ENCODE measurements at places on chromosomes 2 and 18.

DNA sequence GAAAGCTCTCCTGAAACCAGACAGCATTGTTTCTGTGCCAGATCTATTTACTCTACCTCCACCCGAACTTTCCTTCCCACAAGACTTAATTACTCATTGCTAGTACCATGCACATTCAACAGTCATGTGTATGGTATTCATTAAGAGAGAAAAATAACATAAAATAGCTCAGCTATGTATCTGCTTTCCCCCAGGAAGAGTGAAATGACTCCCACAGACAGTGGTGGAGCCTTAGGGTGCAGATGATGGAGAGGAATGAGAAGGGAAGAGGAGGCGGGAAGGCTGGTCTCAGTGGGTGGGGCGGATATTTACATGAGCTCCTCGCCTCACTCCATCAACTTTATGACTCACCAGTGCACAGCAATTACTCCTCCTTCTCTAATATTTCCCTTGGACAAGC is 724.5 kb downstream of the EPHA4 start:
- no peak for DNase-seq

DNA sequence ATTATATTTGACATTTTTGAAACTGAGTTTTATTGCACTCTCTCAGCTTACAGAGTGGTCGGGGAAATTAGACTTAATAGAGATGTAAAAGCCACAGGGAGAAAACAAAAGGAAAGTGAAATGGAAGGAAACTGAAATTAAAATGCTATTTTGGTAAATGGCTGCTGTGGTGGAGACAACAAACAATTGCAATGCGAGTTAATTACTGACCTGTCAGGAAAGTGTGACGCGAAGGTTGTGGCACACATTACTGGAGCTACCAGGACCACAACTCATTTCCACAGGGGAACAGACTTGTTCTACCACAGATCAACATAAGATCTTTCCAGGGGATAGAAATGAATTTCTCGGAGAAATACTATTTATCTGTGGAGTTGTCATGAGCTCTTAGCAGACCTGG is 19.5 kb downstream of the ARHGAP15 start:
- DNase-seq = no peak

GRCh38 chr2:48343571-48344440 is 186.1 kb upstream of the STON1 start:
- DNase-seq = no peak

DNA sequence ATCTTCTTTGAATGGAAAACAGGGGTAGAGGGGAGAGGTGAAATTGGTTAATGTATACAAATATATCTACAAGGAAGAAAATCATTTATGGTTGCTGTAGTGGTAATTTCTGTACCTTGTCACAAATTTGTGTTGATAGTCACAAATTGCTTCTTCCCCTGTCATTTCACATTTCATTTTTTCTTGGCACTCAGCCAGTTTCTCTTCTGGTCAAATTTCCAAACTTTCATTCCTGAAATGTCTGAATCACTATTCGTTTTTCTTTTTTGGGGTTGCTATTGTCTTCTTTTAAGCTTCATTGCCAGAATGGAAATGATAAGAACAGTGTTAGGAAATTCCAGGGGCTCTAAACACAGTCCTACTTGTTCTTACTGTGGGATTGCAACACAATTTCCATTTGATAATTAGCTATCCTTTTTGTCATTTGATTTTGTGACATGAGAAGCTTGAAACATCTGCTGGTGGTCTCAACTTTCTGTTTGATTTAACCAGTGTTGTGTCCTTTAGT is 136.0 kb upstream of the GCFC2 start:
- no peak for DNase-seq

- no peak for DNase-seq
These were observed 34.5 kb downstream of the RBFA start for GRCh38 chr18:80068571-80069272.

DNA sequence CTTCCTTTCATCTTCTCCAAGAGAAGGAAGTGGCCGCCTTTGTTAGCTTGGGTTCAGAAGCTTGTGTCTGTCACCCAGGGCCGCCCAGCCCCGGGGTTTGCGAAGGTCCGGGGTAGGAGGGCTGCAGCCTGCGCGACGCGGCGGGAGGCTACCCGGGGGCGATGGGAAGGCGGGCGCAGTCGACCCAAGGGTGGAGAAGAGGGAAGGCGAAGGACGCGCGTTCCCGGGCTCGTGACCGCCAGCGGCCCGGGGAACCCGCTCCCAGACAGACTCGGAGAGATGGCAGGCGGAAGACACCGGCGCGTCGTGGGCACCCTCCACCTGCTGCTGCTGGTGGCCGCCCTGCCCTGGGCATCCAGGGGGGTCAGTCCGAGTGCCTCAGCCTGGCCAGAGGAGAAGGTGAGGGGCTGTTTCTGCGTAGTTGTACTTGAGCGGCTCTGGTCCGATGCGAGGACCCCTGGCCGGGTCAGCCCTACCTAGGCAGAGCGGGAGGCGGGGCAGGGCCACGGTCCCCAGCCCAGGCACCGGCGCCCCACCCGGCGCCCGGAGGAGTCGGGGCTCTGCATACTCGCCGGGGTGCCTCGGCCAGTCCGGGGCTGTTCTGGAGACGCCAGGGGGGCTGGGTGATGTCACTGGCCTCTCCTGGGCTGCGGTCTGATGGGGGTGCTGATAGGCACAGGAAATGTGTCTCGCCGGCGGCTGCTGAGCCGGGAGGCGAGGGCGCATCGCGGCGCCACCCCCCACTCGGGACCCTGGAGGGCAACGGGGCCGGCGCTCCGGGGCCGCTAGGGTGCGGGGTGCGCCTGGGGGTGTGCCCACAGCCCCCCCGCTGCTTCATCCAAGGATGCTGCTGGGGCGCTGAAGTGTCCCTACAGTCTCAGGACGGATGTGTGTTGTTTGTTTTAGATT is at the start of gene QPCT:
QPCT (plus strand) TSS at position 178 of the 909 bp plus-strand sequence; CDS start at position 280, 102 bp downstream.
- DNase-seq = peak; percentile 25

DNA sequence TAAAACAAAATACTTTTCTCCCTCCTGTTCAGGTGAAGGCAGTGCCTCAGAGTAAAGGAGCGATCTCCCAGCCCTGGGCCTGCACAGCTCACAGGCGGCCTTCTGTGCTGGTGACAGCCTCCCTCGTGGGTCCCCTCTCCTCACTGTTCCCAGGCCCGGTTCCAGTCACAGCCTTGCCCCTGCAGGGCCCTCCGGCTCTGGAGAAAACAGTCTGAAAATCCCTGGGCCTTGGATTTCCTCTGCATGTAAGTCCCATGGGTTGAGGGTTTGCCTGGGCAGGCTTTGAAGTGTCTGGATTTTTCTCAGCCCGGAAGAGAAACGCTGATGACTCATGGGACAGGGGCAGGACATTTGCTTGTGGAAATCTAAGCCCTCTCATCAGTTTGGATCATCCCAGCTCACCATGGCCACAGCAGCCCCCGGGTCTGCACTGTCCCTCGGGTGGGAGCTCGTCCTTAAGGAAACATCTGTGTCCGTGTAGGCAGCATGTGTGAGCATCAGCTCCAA is 186.1 kb upstream of the RAB12 start:
- no peak for DNase-seq

DNA sequence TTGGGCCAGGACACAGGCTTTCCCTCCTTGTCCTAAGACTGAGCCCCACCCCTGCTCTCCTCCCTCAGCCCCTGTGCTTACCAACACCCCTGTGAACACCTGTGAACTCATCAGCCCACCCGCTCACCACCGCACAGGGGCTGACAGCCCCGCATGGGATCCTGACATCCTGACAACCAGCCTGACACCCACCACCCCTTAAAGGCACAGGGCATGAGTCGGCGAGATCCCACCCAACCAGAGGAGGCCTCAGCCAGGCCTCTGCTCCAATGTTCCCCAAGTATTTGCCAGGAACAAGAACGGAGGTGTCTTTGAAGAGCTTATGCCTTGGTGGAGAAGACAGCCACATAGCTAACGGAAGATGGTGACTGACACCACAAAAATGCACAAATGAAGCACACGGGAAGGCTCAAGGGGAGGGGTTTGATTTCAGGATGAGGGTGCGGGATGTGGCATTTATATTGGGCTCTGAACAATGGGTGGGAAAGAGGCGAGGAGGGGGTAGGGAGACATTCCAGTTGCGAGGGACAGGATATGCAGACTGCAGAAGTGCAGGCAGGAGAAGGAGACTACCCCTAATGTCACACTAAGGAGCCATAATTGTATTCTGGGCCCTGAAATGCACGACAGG is 11.0 kb downstream of the RAB11FIP5 start:
- no peak for DNase-seq

GRCh38 chr18:70464343-70465114 is 175.7 kb downstream of the SOCS6 start:
- peak; percentile 4 for DNase-seq

DNA sequence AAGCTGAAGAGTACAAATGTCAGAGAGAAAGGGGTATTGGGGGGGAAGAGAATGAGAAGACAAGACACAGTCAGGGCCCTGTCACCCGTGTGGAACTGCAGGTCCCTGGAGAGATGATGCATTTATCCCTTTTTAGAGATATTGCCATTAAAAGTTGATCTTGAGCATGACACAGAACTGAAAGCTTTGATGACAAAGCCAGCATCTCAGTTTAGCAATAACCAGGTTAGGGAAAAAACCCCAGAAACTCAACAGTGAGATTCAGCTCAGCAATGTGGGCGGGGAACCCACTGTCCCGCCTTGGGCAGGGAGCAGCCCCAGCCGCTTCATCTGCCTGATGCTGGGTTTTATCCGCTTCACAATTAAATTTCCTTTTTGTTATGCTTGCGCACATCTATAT is 181.1 kb downstream of the NEDD4L start:
- no peak for DNase-seq

DNA sequence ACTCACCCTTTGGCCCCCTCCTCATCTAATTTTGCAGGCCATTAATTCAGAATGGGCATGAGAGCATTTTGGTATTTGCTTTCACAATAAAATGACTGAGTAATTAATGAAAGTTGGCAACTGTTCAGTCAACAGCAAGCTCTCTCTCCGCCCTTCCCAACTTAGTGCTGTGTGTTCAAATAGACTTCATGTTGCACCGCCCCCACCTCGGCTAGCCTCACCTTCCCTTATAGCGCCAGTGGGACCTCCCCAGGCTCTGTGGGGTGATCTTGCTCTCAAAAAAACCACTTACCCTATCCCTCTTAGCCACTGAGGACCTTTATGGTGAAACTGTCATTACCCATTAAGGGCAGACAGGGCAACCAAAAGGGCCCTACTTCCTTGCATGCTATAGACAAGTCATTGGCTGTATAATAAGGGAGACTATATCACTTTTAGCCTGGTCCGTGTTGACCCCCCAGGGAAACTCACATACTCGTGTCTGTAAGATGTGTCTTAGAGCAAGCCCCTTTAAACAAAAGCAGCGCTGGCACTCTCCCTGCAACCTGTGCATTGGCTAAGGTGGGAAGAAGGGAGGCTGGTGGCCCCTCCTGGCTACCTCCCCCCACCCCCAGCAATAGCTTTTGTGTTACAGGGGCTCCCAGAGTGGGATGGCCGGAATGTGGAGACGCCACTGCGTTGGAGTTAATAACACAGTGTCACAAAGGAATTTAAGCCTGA is 15.2 kb downstream of the EN1 start:
- no peak for DNase-seq

DNA sequence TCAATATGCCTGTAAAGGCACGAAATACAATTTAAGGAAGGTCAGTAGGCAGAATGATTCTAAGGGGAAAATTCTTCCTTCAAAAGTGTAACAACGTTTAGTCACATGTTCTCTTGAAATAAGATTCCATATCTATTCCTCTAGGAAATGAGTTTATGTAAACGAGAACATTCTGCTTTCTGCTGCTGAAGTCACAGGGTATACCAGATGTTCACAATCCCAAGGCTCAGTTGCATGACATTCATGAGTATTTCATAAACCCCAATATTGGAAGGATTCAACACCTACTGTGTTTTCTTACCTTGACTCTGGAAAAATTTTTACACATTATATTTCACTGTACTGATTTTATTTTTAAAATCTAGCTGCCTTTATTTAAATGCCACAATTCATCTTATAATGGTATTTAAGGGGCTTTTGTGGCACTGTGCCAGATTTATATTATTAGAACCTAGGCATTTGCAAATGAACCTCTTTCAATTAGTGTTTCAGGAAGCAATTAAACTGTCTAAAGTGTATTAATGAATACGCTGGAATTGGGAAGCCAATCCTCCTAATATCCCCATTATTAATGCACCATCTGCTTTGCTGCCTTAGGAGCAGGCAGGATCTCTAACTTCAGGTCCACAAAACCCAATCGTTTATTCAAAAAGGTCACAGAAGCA is 542.6 kb upstream of the KLHL29 start:
- no peak for DNase-seq

DNA sequence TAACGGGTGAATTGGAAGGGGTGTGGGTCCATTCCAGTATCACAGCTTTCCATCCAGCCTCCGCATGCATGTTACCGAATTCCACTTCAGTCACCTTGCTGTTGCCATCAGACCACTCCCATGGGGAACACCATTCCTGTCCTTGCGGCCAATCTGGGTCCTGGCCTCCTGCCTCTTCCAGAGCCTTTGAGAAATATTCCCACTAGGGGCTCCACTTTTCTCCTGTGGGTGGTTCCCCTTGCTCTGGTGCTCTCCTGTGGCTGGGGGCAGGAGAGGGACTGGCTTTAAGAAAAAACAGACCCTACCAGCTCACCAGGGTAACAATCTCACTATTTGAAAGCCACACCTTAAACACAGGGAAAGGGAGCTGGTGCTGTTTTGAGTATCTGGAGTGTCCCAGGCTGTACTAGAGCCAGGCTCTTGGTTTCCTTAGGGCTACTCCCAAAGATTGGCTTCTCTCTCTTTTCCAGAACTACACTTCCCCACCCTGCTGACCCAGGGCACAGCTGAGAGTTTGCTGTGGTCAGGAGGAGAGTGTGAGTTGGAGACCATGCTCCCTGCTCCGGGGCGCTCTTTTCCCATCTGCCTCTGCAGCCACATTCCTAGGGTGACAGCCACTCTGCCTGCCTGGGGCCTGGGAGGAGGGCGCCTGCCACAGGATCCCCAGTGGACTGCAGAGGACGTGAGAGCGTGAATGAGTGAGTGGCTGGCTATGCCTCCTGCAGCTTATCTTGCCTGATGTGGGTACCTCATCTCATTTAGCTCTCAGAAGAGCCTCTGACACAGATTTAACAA is 460.8 kb upstream of the HS6ST1 start:
- DNase-seq = no peak

- DNase-seq = no peak
These were observed 344.4 kb downstream of the RND3 start for GRCh38 chr2:150143087-150143536.

All from stimulated activated naive CD4-positive, alpha-beta T cell (primary cell).